D341Med (cell line): ENCODE measurements at places on chromosomes 5 and 9.

GRCh38 chr5:96648023-96648422 lies 14.2 kb upstream of the CAST start:
- no peak for DNase-seq

DNA sequence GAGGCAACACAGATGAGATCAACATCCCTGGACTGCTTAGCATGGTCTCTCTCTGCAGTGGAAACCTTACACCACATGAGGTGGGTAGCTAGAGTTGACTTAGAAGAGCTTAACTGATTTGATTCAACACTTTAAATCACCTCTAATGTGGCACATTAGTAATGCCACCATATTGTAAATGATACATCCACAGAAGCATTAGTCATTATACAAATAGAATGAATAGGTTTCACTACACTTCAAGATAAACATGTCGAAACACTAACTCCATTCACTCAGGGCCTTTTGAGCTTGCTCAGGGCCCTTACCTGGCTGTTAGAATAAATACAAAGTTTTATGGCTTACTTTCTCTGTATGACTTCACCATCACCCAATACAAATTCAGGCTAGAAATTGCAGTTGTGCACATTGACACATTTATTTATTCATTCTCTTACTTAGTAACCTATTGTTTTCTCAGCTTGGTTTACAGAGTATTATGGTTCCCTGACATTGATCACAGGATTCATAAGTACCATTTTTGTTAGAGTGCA lies 9.3 kb upstream of the SMAD5 start:
- DNase-seq: no peak

- no peak for DNase-seq
Observed at GRCh38 chr5:143132739-143133138, 270.7 kb downstream of the NR3C1 start.

- DNase-seq: peak; percentile 90
Observed at GRCh38 chr9:125374443-125375309, 113.0 kb downstream of the GAPVD1 start.

DNA sequence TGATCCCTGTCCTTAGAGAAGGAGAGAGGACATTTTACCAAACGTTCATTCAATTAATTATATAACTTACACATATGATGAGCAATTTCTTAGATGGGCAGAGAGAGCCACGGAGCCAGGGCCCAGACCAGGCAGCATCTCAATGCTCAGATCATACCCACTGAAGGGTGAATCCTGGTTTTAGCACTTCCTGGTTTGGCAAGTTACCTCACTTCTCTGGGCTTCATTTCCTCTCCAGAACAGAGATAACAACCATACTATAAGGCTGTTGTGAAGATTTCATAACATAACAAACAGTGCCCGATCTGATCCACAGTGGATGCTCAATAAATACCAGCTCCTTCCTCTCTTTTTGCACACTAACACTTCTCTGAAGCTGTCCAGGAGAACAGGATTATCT lies 271.1 kb downstream of the DENND1A start:
- DNase-seq: no peak

- no peak for DNase-seq
Observed at GRCh38 chr9:129357773-129358245, 179.7 kb upstream of the IER5L start.

- no peak for DNase-seq
Observed at GRCh38 chr5:158116965-158117364, 258.0 kb upstream of the CLINT1 start.

- DNase-seq: no peak
Observed at GRCh38 chr5:113127021-113127420, 150.4 kb downstream of the DCP2 start.
